AG04449 (cell line): ENCODE measurements at places on chromosomes 7 and 10.

- no peak for DNase-seq
Measured at GRCh38 chr7:139111811-139112301, 2.3 kb upstream of the ZC3HAV1 start.

DNA sequence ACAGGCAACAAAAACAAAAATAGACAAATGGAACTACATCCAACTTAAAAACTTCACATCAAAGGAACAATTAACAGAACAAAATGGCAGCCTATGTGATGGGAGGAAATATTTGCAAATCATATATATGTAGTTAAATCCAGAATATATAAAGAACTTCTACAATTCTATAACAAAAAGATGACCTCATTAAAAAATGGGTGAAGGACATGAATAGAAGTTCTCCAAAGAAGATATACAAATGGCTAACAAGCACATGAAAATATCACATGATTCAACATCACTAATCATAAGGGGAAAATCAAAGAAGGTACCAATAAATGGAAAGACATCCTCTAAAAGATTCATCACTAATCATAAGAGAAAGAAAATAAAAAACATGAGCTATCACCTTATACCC, 416.1 kb downstream of the LRMDA start:
- no peak for DNase-seq

DNA sequence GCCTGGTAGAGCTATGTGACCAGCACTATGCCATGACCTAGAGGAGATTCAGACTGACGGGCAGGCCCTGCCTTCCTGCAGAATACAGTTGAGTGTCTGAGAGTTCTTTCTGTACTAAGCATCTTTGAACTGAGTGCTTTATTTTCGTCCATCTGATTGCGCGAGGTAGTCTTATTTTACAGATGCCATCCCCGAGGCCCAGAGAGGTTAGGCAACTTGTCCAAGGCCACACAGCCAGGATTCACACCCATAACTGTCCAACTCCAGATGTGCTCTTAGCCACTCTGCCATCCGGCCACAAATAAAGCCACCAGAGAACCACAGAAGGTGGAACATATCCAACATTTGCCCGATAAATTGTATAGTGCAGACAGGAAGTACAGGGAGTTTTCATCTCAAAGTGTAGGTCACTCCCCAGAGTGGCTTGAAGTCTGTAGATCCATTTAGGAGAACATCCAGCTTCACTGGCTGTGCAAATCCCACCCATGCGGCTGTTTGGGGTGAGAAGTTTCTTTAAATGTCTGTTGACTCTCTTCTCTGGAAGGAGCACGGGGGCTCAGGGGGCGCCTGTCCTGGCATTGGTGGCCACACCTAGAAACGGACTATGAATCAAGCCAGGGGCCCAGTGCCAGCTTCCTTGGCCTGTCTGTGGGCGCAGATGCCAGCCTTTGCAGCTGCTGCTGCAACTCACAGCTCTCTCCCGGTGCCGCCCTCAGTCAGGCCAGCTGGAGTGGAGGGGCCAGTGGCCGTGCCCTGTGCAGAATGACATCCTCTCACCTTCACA, 11.1 kb downstream of the CHST3 start:
- no peak for DNase-seq

DNA sequence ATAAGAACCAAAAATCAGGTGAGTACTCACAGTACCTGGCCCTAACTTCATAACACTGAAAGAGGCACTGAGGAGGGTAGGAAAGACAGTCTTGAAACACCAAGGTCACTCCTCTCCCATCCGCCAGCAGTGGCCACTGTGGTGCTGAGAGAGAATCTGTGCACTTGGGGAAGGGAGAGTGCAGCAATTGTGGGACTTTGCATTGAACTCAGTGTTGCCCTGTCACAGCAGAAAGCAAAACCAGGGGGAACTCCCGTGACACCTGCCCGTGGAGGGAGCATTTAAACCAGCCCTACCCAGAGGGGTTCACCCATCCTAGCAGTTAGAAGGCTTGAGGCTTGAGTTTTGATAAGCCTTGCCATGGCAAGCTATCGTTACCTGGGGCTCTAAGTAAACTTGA, 35.2 kb upstream of the MAP3K8 start:
- DNase-seq: no peak

- no peak for DNase-seq
Measured at GRCh38 chr7:103130901-103131624, 17.8 kb downstream of the NAPEPLD start.

DNA sequence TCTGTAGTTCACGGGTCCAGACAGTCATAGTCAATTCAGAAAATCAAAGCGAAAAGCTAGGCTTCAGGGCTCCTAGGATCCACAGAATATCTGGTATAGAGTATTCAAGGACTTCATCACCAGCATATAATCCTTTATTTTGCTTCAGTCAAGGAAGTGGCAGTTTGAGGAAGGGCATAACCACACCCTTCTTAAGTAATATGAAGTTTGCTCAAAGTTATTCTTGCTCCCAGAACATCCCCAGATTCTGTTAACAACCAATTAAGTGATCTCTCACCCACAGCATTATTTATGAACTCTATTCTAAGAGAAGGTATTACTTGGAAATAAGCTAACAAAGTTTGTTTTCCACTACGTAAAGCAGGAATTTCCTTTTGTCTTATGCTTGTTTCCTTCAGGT, 13.2 kb downstream of the CWF19L1 start:
- DNase-seq: no peak

DNA sequence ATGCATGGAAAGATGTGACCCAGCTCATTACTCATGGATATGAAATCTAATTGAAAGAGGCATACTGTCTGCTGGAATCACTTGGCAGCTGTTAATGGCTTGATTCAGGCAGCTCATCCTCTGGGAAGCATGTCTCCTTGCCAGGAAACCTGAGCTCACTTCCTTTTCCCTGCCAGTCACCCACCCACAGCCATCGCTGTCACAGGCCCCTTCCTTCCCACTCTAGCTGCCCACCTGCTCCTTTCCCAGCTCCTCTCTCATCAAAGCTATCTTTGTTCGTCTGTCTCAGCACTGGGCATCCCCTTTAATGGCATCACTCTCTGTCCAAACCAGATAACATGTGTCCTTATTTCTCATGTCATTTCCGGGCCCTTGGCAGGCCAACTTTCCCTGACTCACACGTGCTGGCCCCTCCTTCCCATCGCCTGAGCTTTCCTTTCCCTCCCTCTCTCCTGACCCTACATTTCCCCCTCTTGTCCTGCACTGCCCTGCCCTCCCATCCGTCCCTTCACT, 721.9 kb downstream of the TNS3 start:
- no peak for DNase-seq

DNA sequence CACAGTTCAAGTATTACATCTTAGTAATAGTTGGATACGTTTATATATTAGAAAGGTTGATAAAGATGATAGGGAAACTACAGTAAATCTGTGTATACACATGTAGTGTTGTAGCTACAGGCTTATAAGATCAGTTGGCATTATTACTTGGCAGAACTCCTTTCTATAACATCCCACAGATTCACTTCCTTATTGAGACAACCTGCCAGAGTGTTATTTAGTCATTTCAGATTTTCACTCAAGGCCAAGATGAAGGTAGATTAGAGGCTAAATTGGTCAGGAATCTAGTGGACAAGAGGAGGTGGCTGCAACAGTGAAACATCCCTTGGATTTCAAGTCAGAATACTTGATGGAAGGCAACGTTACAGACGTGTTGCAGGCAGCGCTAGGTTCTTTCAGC, 63.0 kb downstream of the PAPSS2 start:
- no peak for DNase-seq

GRCh38 chr10:3763852-3764625, 21.0 kb downstream of the KLF6 start:
- DNase-seq: no peak

DNA sequence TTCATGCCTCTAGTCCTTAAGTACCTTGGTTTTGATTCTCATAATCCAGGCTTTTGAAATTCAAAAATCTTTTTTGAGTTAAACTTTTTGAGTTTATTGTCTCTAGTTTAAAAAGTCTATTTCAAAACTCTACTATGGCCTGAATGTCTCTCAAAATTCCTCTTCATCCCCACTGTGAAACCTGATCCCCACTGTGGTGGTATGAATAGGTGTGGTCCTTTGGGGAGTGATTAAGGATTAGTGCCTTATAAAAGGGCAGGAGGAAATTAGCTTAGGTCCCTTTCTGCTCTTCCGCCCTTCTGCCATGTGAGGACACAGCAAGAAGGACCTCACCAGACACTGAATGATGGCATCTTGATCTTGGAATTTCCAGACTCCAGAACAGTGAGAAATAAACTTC, 44.1 kb upstream of the JAZF1 start:
- DNase-seq: no peak

DNA sequence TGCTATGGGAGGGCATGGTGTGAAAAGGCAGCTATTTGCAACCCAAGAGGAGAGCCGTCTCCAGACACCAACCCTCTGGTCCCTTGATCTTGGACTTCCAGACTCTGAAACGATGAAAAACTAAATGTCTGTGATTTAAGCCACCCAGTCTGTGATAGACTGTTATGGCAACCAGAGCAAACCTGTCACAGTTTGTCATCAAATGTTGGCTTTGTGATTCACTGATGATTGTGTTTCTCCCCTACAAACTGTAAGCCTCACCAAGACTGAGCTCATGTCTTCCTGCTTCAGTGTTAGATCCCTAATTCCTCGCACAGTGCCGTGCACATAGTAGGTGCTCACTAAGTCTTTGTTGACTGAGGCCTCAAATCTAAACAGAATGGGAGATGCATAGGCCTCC, 224.6 kb upstream of the PITRM1 start:
- DNase-seq: no peak

- DNase-seq: no peak
Measured at GRCh38 chr10:75712242-75712880, 280.9 kb downstream of the LRMDA start.

DNA sequence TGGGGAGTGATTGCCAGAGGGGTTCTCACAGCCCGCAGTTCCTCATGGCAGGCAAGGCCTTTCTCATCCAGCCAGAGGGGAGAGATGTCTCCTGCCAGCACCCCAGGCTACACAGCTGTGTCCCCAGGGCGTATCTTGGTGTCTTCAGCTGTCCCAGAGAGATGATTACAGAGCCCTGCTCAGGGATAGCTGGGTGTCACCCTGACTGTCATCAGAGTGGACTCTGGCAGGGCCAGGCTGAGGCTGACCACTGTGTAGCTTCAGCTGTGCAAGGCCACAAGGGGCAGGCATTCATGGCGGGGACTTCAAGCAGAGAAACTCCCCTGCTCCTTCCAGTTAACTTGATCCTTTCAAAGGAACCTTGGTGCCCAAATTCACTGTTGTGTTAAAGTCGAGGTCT, 124.2 kb downstream of the RGS10 start:
- no peak for DNase-seq

DNA sequence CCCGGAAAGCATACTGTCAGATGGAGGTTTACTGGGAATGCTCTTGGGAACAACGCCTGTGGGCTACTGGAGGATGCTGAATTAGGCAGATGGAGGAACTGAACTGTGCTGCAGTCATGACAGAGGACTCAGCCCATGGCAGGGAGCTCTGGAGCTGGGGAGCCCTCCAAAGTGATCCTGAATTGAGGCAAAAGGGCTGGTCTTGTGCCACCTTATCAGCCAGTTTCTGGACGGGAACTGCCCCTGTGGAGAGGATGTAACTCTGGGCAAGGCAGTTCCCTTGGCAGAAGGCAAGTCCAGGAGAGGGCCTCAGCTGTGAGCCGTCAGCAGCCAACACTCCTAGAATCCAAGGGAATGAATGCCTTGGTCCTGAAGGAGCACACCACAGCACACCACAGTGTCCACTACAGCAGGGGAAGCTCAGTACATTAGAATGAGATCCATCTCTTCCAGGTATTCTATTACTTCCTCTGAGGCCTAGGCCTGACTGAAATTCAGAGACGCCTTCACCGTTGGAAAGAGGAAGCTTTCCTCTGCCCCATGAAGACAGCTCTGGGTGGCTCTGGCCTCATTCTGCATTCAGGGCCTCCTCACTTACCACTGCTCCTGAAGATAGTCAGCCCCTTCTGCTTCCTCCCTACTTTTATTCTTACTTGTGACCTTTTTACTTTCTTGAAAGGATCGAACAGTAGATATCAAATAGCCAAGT, 139.6 kb upstream of the GPR26 start:
- DNase-seq: no peak

DNA sequence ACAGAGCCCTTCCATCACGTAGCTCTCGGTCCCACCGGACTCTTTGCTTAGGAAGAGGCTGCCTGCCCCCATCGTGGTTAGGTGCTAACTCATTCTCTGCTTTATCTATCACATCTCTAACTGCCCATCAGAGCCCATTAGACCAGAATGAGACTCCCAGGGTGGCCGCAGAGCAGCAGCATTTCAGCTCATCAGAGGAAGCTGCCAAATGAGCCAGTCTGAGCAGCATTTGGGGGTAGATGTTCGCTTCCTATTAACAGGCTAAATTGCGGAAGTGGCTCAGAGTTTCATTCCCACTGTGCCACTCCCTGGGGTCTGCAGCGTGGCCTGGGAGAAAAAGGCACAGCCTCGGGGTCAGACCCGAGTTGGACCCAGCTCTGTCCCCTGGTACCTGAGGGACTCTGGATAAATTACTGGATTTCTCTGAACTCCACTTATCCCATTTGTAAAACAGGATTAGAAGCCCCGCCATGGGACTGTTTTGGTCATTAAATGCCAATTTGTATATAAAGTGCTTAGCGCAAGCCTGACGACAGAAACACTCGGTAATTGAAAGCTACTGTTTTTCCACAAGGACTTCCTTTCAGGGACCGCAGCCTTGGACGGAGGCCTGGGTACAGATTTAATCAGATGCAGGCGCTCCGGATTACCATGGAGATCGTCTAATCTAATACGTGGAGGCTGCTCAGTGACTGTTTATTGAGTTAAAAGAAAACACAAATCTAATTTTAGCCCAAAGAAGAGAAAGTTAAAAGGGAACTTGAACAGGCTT, 73.8 kb upstream of the PRLHR start:
- peak; percentile 12 for DNase-seq

DNA sequence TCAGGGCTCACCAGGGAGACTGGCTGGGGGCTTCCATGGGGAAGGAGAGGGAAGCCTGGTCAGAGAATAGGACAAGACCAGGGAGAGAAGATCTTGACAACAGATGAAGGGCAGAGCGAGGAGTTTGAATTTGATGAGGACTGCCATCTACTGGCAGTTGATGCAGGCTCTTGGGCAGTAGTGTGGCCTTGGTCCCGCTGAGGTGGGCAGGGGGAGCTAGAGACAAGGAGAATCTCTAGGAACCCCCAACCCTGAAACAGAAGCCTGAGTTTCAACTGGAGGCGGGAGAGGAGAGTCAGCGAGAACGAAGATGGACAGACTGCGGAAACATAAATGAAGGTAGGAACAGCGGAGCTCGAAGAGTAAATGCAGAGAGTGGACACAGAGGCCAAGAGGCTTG, 81.0 kb downstream of the PPP1R3C start:
- DNase-seq: no peak

GRCh38 chr7:155276800-155277375, 20.8 kb upstream of the INSIG1 start:
- no peak for DNase-seq

DNA sequence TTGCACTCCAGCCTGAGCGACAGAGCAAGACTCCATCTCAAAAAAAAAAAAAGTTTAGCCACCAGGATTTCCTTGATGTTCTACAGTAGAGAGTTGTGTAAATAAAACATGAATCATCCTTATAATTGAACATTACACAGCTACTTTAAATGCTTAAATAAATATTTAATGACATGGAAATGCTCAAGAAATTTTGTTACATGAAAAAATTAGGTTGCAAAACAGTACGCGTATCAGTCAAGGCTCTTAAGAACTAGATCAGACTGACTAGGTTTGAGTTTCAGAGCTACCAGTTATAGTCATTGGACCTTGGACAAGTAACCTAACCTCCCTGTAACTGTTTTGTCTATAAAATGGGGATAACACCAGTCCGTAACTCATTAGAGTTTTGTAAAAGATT, 38.7 kb upstream of the GSAP start:
- no peak for DNase-seq
